Left lobe of liver (tissue), 2 donors: ENCODE measurements at places on chromosomes 11 and 22.

DNA sequence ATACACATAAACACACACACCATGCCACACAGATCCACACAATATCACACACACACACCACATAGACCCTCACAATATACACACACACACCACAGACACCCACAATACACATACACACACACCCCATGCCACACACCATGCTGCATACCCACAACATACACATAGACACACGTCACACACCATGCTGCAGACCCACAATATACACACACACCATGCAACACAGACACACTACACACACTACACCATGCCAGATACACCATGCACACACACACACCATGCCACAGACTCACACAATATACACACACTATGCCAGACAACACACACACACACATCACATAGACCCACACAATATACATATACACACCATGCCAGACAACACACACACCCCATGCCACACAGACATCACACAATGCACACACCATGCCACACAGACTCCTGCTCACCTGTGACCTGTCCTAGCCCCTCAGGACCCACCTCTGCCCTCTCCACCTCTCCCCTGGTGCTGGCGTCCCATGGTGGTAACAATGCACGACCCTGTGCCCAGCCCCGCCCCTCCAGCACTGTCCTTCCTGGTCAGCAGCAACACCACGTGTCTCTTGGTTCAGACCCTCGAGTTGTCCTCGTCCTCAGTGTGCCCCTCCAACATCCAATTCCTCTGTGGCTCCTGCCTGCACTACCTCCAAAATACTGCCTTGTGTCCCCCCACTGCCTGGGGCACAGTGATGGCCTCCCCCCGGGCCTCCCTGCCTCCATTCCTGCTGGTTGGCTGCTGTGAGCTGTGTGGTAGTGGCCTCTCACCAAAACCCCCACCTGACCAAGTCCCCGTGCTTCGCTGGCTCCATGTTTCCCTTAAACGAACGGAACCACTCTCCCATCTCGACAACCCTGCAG lies 23.7 kb upstream of the RFPL3 start:
- DNase-seq: peak; percentile 37

DNA sequence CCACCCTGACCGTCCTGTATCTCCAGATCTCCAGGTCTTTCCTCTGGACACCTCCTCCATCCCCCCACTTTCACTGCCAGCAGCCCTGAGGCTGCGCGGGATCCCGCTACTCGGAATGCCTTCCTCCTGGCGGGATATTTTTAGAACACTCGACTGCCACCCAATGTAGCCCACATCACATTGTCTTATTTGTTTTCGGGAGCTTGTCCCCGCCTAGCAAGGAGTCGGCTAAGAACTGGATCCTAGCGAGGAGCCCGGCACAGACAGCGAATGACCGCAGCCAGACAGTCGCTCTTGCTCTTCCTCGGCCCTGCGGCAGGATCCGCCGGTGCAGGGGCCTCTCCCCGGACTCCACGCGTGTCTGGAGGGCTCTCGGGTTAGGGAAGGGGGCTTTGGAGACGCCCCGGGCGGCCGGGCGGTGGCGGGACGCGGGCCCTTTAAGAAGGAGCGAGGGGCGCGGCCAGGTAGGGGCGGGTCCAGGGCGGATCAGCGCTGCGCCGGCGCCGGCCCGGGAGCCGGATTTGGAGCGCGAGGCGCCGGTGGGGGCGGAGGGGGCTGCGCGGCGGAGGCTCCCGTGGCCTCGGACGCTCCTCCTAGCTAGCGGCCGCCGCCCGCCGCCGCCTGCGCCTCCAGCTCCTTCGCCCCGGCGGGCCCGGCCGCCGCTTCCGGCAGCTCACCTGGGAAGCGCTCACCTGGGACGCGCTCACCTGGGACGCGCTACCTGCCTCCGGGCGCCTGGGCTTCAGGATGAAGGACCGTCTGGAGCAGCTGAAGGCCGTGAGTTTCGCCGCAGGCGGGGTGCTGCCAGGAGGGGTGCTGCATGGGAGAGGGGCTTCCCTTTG lies at the start of gene STX3:
Gene STX3 (plus strand): TSS at position 518 of the 842 bp plus-strand sequence. CDS start 230 bp downstream, at position 748.
- peak; percentile 73 for DNase-seq

- DNase-seq: no peak
Observed at GRCh38 chr11:34891611-34892010, 24.6 kb downstream of the APIP start.

GRCh38 chr11:27319072-27319471 lies 43.9 kb downstream of the CCDC34 start:
- DNase-seq: no peak

DNA sequence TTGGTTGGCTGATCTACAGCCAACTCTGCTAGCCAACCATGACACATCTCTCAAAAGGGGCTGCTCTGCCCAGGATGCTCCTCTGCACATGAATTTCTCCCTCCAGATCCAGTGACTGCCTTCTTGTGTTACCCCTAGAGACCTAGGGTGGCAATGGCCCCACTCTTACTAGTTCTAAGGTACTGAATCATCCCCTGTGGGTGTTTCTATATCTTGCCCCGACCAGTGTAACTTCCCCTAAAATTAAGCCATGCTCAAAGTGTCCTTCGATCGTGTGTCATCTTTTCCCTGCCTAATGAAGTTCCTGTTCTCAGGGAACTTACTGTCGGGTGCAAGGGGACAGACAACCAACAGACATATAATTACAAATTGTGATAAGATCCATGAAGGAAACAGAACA lies 113.3 kb downstream of the FAM76B start:
- no peak for DNase-seq

GRCh38 chr11:102625177-102625576 lies at the start of gene MMP20:
TSS of gene MMP20 (minus strand) at chr11:102625332. CDS start at chr11:102625319, 13 bp downstream.
- no peak for DNase-seq
